Ovary (tissue), 10 donors: ENCODE measurements at places on chromosomes 5 and 9. TPM values are rescaled to one million over a fixed set of nuclear protein-coding genes. Genes with fewer than 3 reads are reported as not detected.
A peak's percentile ranks its signal among the peaks of the same experiment; 100 is the strongest.

The CCDC152 gene
- 4.2 TPM for total RNA-seq

The GKAP1 gene
- 23.6 TPM for total RNA-seq

The TRIM7 gene
- total RNA-seq: 0.97 TPM

The OR1J2 gene
- total RNA-seq: not detected

The TMEM215 gene
- 0.24 TPM for total RNA-seq

The GIN1 gene
- 12.5 TPM for total RNA-seq

The SPATA6L gene
- total RNA-seq: 2.5 TPM

The AQP3 gene
- 28.0 TPM for total RNA-seq

The FOXD4L5 gene
- total RNA-seq: not detected

The NR5A1 gene
- 65.0 TPM for total RNA-seq

The C9orf153 gene
- total RNA-seq: 0.68 TPM

The TNIP1 gene
- 76.3 TPM for total RNA-seq

The NEUROG1 gene
- not detected for total RNA-seq

The SCGB3A2 gene
- total RNA-seq: not detected

GRCh38 chr9:18741945-18742344, 268.0 kb downstream of the ADAMTSL1 start:
- DNase-seq: no peak

- DNase-seq: no peak
Measured at GRCh38 chr9:29644514-29644913, 2071.2 kb upstream of the C9orf72 start.

GRCh38 chr9:109447329-109448076, 50.6 kb downstream of the PTPN3 start:
- DNase-seq: no peak

DNA sequence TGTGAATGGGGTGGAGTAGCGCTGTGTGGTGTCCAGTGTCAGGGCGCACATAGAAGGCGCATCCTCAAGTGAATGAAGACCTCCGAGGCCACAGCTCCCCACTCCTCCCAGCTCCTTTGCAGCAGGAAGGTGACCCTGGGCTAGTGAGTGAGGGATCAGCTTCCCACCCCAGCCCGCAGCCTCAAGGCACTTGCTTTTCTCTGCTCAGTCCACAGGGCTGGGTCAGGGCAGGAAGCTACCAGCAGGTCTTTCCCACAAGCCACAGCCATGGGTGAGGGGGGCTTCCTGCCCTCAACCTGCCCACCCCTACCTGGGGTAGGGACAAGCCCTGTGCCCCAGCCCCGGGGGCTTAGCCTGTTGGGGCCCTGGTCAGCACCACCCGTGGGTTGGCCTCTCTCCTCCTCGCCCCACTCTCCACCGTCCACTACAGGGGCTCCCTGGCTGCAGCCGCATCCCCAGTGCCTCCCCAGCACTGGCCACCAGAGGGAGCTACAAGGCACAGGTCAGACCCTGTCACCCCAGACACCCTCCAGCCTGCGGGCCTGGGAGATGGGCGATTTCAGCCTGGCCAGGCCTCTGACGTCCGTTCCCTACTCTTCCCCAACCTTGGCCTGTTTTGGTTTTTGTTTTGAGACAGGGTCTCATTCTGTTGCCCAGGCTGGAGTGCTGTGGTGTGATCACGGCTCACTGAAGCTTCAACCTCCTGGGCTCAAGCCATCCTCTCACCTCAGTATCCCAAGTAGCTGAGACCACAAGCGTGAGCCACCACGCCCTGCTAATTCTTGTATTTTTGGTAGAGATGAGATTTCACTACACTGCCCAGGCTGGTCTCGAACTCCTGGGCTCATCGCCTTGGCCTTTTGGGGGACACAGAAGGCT, 1.3 kb upstream of the ABCA2 start:
- peak; percentile 80 for DNase-seq

GRCh38 chr9:69223605-69224004, 49.5 kb downstream of the TJP2 start:
- DNase-seq: no peak

DNA sequence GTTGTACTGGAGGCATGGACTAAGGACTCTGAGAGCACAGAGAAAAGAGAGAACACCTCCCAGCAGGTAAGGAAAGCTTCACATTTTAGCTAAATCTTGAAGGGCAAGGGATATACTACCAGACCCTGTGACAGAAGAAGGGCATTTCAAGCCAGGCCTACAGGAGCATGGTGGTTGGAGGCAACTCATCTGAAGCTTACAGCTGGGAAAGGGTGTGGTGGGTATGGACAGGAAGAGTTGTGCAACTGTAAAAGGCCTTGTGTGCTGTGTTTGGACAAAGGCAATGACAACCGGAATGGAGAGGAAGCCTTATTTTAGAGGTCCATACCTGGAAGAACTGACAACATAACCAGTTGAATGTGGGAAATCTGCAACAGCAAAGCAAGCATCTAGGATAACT, 31.2 kb downstream of the NIPSNAP3B start:
- DNase-seq: no peak

GRCh38 chr5:56176155-56176798, 56.9 kb downstream of the ANKRD55 start:
- no peak for DNase-seq

DNA sequence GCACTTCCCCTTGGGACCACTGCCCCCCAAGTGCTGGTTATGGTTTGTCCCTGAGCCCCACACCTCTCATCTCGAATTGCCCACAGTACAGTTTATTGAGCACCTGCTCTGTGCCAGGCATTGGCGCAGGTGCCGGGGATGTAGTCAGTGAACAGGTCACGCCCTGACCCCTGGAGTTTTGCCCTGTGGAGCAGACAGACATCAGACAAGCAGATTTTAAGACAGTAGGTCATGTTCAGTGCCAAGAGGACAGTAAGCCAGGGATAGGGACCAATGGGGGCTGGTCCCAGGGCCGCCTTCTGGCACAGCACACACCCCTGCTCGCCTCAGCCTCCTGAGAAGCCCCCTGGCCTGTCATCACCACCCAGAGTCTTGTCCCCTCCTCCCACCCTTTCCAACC, 21.9 kb downstream of the ROPN1L start:
- no peak for DNase-seq

- DNase-seq: no peak
Measured at GRCh38 chr9:132384376-132384775, 22.3 kb downstream of the TTF1 start.

- no peak for DNase-seq
Measured at GRCh38 chr9:26656003-26656870, 236.4 kb downstream of the CAAP1 start.

DNA sequence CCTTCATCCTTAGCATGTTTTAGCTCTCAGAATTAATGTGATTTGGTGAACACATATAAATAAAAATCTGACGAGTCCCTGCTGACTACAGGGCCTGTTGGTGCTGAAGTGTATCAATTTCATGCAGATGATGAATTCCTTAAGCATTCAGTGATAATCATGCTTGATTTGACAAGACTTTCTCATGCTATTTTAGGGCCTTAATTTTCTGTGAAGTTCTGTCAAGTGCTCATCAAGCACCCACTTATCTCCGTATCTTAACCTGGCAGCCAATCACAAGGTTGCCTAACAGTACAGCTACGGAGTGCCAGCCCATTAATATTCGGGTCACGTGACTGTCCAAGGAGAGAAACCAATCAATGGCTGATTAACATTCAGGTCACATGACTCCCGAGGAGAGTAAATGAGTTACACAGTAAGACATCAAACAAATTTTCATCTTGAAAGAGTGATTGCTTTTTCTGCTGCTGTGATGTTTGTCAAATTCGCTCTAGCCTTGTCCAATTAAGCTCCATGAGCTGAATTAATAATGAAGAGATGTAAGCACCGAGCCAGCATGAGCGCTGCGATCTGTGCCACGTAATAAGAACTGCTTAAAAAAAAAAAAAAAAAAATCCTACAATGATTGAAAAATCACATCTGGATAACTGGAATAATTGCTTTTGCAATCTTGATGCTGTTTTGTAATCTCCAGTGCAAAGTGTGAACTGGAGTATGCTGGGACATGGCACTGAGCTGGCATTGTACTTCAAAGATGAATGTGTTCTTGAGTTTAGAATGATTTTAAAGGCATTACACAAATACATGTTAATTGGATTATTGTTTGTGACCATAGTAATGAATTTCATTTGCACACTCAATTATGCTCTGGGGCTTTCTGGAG, 104.3 kb upstream of the SPATA31D4 start:
- no peak for DNase-seq

GRCh38 chr9:71778085-71778484, 9.8 kb upstream of the CEMIP2 start:
- no peak for DNase-seq

DNA sequence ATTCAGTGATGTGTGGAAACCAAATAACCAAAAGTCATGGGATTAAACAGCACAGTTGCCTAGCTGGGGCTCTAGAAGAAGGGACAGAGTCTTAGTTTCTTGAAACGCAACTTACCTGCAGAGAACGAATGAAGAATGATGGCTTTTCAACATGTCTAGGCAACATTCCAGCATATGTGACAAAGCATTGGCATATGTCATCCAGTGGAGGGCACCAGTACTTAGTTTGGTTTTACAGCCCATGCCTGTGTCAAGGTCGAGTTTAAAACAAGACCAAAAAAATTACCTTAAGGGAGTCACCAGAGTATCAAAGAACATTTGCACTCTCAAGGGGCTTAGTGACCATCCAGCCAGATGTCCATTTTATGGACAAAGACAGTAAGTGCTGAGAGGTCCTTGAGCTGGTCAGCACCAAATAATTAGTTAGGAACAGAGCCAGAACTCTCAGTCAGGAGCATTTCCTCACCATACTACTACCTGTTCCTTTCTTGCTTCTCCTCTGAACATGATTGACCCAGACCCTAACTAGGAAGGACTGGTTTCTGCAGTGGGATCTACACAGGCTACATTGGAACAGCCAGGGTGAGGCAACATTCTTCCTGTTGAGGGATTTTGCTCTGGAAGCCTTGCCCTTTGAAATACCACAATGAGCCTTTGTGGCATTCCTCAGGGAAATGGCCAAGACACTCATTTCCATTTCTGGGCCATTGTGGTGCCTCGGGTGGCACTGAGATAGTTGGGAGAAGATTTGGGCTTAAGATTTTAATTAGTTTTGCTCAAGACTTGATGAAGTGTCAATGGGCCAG, 75.4 kb upstream of the ANKH start:
- DNase-seq: no peak

DNA sequence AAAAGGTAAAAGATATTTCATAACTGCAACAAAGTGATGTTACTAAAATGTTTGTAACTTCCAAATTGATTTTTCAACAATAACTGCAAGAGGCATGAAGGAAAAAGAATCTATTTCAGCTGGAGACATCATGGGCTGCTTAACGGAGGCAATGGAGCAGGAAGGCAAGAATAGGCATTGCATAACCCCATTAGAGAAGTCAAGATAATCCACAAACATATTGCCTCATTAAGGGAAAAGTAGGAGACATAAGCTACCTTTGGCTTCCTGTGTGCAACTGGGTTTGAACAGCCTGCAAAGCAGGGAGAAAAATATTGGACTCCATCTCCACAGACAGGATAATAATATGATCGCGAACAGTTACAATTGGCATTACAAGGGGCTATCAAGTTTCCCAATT, 46.7 kb downstream of the SLCO4C1 start:
- no peak for DNase-seq

DNA sequence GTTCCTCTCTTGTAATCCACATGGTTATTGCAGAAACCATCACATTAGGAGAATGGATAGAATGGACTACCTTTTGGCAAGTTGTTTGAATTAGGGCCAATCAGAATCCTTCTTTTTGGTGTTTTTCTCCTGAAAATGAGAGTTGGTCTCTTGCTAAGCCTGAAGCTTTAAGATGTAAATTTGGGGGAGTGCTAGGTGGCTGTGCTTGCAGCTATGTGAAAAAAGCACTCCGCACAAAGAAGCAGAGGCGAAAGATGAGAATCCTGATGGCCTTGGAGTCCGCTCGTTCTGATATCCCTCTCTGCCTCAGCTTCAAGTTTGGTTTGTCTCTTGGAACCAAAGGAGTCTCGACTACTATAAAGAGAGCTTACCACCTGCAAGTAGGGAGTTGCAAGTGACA, 63.6 kb downstream of the INIP start:
- DNase-seq: no peak

DNA sequence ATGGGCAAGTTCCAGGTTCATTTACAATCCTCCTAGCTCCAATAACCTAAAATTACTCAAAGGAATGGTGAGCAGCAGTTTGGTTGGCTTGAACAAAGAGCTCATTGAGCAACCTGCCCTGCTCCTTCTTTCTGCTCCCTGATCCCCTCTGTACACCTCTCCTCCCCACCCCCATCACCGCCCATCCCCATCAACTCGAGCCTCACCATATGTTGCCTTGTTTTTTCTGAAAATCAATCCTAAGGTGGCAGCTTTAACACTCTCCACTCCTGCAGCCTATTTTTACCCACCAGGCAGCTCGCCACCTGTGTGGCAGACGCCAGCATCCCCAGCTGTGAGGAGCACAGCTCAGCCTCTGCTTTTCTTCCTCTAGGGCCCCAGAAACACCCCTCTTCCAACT, 533.4 kb upstream of the BRINP1 start:
- no peak for DNase-seq

- no peak for DNase-seq
Measured at GRCh38 chr5:68196876-68197275, 18.7 kb upstream of the PIK3R1 start.

DNA sequence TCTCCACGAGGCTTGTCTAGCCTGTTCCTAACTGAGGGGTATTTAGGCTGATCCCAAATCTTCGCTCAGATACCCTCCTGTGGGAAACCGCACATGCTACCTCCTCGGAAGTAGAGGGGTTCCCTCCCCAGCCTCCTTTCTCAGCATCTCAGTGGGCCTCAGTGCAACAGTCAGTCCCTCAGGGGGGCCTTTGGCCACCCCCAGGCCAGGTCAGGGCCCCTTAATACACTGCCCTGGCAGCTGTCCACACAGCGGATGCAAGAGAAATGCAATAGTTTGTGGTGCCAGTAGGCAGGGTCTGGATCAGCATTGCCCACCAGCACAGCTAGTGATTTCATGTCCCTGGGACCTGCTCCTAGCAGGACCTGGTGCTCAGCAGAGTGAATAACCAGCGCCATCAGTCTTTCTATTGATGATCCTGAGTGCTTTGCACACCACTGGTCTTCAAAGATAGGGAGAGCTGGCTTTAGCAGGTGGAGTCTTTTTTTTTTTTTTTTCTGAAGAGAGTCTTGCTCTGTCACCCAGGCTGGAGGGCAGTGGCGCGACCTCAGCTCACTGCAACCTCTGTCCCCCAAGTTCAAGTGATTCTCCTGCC, 7.5 kb downstream of the PLPP7 start:
- no peak for DNase-seq

DNA sequence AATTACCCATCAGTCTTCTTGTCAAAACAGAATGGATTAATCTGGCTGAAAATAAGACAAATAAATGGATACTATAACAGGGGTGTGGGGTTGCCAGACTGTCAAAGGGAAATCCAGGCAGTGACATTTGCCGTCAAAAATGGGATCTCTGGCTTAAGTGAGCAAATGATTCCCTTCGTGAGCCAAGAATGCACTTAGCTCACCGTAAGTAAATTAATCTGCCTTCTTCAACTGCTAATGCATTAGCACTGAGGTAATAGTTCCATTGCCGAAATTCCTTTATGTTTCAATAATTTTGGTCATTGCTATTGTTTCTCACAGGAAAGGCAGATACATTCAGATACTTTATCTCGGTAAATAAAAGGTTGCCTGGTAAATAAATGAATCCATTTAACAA, 377.8 kb downstream of the KIAA0825 start:
- no peak for DNase-seq
